Lower lobe of right lung (tissue), 2 donors: ENCODE measurements at places on chromosomes 5 and 9. TPM values are rescaled to one million over a fixed set of nuclear protein-coding genes. Genes with fewer than 3 reads are reported as not detected.

DNA sequence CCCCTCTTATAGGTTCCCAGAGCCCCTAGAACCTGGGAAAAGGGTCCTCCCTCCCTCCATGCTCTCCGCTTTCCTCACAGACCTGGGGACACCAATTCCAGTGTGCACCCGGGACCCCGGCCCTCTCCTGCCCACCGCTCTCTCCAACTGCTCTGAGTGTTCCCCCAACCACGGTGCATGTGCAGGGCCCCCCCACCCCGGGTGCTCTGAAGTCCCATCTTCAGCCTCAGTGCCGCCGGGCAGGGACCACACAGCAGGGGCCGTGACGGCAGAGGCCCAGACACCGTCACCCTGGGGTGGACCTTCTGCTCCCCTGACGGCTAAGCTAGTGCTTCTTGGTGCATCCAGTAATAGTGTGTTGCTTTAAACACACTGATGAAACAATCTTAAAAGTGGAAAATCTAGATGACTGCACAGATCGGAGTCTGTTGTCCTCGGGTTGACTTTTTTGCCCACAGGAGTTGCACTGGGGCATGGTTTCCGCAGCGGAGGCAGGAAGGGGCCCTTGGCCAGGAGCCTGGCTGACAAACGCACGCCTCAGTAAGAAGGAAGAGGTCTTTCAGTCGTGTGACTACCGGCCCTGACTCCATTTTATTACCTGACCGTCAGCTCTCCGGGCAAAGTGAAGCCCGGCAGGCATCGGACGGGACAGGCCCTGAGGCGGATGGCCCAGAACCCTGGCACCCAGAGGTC, 36.2 kb upstream of the SLC6A3 start:
- no peak overlapping the region for H3K4me3 ChIP-seq
- no peaks in the 10 kb centered on the region for H3K27me3 ChIP-seq
- DNase-seq = no peak
- no peak overlapping the region for H3K27ac ChIP-seq

DNA sequence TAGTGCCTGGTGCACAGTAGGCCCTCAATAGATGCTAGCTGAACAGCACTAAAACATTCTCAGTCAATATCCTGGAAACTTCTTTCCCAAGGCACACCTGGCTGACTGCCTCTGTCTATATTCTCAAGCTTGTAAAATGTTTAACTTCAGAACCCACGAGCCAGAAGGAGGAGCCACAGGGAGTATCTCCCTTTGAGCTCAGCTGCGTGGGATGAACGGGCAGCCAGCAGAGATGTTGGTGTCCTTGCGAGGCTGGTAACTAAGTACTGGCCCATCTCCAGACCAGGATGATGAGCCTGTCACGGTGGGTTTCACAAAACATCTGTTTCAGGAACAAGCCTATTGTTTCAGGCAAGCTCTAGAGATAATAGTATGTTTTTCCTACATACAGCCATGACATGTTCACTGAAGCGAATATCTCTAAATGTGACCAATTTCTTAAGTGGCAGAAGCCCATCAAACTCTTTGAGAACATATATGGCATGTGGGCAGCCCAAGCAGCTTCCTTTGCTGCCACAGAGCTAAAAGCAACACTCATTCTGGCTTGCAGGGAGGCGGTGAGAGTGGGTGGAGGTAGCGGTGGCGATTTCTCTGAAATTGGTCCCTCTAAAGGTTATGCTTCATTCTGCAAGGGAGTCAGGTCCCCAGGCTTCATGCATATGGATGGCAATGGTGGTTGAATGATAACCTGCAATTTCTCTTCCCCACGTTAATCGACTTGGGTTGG, 206.2 kb downstream of the TTLL11 start:
- no peak for DNase-seq
- no peaks in the 10 kb centered on the region for H3K36me3 ChIP-seq
- no peaks in the 10 kb centered on the region for H3K4me1 ChIP-seq
- no peak overlapping the region for H3K4me3 ChIP-seq

Gene SOHLH1
- total RNA-seq = not detected

GRCh38 chr5:127666043-127666716, 17.3 kb downstream of the CTXN3 start:
- H3K4me1 ChIP-seq = no peaks in the 10 kb centered on the region
- no peak overlapping the region for H3K27ac ChIP-seq
- DNase-seq = no peak

DNA sequence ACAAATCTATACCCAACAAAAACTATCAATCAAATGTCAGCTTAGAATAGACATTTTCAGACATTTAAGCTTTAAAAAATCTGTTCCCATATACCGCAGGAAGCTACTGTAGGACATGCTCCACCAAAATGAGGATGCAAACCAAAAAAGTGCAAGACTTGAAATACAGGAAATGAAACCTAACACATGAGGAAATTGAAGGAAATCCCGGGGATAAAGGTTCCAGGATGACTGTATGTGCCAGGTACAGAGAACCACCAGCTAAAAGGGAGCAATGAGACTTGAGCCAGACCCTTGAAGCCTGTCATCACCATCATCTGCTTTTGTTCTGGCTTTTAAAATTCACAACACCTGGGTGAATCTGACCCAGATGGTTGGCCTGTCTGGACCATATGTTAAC, 21.4 kb downstream of the DIAPH1 start:
- H3K27me3 ChIP-seq = no peaks in the 10 kb centered on the region
- no peak overlapping the region for H3K27ac ChIP-seq
- H3K4me3 ChIP-seq = no peak overlapping the region
- peaks cover 59% of the 10 kb centered on the region for H3K4me1 ChIP-seq

Gene NR5A1
- total RNA-seq = not detected

DNA sequence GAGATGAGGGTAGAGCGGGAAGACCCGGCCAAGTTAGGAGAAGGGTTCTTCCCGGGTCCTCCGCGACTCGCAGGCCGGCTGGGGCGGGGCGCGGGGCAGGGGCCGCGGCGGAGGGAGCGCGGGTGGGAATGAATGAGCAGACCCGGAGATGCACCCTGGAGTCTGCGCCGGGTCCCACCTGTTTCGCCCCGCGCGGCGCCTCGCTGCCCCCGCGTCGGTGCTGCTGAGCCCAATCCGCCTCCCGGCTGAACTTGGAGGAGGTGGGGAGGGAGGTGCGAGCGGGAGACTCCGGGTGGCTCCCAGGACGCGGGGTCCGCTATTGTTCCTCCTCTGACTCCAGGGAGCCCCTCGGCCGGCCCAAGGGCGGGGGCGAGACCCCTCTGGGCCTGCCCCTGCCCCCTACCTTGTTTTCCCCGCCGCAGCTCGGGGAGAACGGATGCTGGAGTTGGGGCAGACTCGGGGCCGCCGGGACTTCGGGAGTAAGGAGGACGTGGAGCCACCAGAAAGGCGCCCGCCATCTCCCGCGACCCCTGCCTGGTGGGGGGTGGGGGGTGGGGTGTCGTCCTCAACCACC, 659 bp downstream of the RAI14 start:
- peak overlapping the region; percentile 90 for H3K4me3 ChIP-seq
- DNase-seq = peak; percentile 49
- peak overlapping the region; percentile 95 for H3K27ac ChIP-seq
- H3K36me3 ChIP-seq = no peaks in the 10 kb centered on the region

GRCh38 chr9:128321879-128322403, 306 bp downstream of the TRUB2 start:
- peak overlapping the region; percentile 88 for H3K27ac ChIP-seq
- H3K4me3 ChIP-seq = peak overlapping the region; percentile 95
- peaks cover 23% of the 10 kb centered on the region for H3K4me1 ChIP-seq
- peaks cover 54% of the 10 kb centered on the region for H3K36me3 ChIP-seq
